ENCODE measurements at places on chromosomes 12 and 14.

DNA sequence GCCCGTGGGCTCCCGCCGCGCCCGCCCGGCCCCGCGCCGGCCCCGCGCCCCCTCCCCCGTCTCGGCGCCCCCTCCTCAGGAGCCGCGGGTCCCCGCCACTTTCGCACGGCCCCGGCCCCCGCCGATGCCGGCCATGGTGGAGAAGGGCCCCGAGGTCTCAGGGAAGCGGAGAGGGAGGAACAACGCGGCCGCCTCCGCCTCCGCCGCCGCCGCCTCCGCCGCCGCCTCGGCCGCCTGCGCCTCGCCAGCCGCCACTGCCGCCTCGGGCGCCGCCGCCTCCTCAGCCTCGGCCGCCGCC, 263 bp downstream of the RCOR1 start:
- DNase-seq: no peak

DNA sequence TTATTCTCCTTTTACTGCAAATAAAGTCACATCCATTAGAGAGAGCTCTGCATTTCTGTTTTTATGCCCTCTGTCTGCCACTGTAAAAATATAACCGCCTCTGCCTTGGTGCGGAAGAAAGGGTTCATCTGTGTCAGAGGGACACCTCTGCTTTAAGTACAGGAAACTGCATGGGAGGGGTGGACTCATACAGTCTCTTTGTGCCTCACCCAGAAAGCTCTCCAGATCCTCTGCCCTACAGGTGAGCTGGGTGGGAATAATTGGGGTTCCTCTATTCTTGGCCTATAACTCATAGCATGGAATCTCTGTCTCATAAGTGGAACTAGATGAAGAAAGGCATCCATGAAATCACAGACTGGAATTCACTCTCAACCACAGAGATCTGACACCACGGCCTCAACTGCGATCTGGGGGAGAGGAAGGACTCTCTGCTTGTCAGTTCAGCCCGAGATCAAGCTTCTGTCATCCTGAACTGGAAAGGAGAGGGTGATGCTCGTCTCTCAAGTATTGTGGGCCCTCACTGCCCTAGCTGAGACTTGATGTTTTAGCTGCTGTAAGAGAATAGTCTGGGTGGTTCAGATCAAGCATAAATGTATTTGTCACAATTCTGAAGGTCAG, 702.3 kb downstream of the TMEM121 start:
- DNase-seq: no peak

DNA sequence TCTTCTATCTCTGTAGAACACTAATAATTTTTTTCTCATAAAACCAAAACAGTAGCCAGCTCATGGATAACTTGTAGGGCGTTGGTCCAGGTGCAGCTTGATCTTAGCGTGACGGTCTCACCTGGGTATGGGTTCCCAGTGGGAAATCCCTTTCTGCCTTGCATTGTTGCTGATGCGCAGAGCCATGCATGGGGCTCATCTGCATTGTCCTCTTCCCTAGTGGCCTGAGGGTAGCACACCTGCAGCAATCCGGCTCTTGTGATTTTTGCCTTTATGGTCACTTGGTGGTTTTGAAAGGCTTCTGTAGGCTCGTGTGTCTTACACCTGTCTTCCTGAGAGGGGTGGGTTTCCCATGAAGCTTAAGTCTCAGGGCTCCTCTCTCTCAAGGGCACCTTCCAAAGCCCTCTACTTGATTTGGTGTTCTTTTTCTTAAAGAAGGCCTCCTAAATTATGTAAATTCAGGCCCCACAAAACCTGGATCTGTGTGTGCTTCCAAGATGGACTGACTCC, 130.6 kb downstream of the PRKCH start:
- DNase-seq: no peak

- no peak for DNase-seq
These were observed 241.6 kb downstream of the TMEM132D start for GRCh38 chr12:129662234-129662633.

- no peak for DNase-seq
These were observed 211.8 kb downstream of the BMP4 start for GRCh38 chr14:53744857-53745256.

- DNase-seq: no peak
These were observed 104.5 kb downstream of the MYRFL start for GRCh38 chr12:69929531-69929930.

- no peak for DNase-seq
These were observed 1.9 kb downstream of the ACTN1 start for GRCh38 chr14:68977180-68977717.

DNA sequence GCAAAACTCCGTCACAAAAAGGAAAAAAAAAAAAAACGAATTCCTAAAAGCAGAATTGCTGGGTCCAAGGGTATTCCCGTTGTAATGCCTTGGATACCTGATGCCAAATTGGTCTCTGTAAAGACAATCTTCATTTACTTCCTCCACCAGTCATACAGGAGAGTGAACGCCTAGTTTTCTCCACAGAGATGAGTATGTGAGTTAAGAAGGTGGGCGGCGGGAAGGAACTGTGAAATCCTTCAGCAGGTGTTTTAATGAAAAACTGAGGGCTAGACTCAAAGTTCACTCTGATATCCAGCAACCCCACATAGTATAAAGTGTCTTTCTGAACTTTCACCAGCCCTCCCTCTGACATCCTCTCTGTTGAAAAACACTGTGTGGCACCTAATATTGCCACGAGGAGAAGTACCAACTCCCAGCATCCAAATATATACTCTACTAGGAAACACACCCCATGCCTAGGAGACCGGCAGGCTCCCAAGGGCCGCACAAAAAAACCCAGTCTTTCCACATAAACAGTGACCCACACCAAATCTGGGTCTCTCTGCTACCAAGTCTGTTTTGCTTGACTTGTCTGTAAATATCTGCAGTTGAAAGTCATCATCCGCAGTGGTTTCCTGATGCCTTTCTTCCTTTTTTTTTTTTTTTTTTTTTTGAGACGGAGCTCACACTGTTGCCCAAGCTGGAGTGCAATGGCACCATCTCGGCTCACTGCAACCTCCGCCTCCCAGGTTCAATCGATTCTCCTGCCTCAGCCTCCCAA, 30.3 kb upstream of the FOXN3 start:
- no peak for DNase-seq

GRCh38 chr14:39267608-39268005, 33.9 kb downstream of the MIA2 start:
- peak; percentile 19 for DNase-seq
